ENCODE measurements at places on chromosomes 5 and 9.
A peak's percentile ranks its signal among the peaks of the same experiment; 100 is the strongest.

- H3K4me1 ChIP-seq: no peaks in the 10 kb centered on the region
- DNase-seq: no peak
- H3K27me3 ChIP-seq: no peaks in the 10 kb centered on the region
These were observed 14.5 kb downstream of the GRHPR start for GRCh38 chr9:37437010-37437409.

DNA sequence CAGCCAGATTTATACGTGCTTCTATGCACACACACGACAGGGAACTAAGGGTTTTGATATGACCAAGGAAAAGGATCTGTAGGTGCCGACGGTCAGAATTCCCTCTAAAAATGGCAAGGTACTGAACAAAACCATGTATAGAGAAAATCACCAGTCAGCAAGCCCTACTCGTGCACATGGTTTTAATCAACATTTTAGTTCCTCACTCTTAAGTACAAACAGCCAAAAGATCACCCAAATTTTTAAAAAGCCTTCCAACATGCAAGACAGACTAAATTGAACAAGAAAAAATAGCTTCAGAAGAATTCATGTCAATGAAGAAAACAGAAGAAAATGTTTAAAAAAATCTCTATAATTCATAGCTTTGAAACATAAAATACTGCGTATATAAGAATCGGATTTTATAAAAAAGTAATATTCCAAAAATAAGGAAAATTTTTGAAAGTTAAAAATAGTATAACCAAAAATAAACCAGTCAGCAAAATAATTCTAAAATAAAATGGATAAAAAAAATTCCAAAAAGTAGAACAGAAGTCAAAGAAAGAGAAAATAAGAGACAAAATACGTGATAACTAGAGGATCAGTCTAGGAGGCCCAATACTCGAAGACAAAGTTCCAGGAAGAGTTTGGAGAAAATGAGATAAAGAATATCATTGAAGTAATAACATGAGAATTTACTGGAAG is 43.0 kb upstream of the KCNV2 start:
- no peaks in the 10 kb centered on the region for H3K4me1 ChIP-seq
- no peak overlapping the region for H3K4me3 ChIP-seq
- no peaks in the 10 kb centered on the region for H3K27me3 ChIP-seq
- H3K36me3 ChIP-seq: no peaks in the 10 kb centered on the region
- H3K27ac ChIP-seq: no peak overlapping the region

GRCh38 chr9:127905788-127906191 is 6.4 kb upstream of the ST6GALNAC6 start:
- H3K4me1 ChIP-seq: peaks cover 29% of the 10 kb centered on the region
- H3K36me3 ChIP-seq: peaks cover 12% of the 10 kb centered on the region
- H3K27me3 ChIP-seq: no peaks in the 10 kb centered on the region
- DNase-seq: peak; percentile 74
- H3K27ac ChIP-seq: peak overlapping the region; percentile 99

DNA sequence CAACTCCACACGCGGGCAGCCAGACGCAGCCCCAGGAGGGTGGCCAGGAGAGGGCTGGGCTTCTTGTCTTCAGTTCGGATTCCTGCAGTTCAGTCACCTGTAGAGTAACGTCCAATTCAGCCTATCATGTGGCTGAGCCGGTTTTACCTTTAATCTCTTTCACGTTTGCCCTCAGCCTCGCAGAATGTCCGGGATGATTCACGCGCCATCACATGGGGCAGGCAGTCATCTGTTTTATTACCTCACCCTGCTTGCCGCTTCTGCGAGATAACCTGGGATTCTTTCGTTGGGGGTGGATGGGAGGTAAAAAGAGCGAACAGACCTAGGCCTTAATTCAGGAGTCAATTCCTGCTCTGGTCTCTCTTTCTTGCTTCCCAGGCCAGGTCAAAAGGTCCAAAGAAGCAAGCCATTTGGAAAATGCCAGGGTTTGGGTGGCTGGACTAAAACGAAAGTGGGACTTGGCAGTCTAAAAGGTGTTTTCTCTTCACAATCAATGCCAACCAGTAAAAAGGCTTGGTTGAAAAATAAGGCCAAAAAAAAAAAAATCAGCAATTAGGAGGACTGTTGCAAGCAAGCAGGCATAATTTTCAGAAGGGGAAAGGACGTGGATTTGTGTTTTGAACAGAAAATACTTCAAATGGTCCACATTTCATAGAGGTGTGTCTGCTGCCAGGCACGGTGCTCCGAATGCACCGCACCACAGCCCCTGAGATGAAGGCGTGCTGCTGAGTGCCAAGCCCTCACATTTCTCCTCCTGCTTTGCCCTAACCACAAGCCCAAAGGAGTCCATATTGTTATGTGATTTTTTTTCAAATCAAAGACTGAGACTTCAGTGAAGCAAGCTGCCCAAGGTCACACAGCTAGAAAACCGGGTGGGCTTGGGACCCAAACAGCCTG is 2.8 kb upstream of the WWC1 start:
- no peaks in the 10 kb centered on the region for H3K36me3 ChIP-seq
- H3K4me1 ChIP-seq: no peaks in the 10 kb centered on the region
- no peak for DNase-seq
- peaks cover 28% of the 10 kb centered on the region for H3K27me3 ChIP-seq

Data from T-cell (primary cell).